ENCODE measurements at places on chromosomes 12 and 14.

DNA sequence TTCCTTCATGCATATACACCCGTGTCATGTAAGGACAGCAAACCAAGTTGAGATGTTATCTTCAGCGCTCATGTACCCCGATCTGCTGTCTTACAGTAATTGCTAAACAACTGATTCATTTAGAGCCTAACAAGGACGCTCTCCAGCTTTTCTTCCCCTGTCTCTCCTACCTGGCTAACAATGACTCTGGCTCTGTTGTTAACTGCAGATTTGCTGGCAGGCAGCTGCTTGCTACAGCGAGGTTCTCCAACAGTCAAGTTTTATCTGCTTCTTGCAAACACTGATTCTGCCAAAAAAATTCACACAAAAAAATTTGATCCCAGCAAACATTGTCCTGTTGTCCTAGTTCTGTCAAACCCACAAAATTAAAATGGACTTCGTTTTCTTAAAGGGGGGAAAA is 101.6 kb downstream of the OTX2 start:
- peak; percentile 47 for DNase-seq

- no peak for DNase-seq
Measured at GRCh38 chr12:93043192-93043876, 114.2 kb upstream of the EEA1 start.

DNA sequence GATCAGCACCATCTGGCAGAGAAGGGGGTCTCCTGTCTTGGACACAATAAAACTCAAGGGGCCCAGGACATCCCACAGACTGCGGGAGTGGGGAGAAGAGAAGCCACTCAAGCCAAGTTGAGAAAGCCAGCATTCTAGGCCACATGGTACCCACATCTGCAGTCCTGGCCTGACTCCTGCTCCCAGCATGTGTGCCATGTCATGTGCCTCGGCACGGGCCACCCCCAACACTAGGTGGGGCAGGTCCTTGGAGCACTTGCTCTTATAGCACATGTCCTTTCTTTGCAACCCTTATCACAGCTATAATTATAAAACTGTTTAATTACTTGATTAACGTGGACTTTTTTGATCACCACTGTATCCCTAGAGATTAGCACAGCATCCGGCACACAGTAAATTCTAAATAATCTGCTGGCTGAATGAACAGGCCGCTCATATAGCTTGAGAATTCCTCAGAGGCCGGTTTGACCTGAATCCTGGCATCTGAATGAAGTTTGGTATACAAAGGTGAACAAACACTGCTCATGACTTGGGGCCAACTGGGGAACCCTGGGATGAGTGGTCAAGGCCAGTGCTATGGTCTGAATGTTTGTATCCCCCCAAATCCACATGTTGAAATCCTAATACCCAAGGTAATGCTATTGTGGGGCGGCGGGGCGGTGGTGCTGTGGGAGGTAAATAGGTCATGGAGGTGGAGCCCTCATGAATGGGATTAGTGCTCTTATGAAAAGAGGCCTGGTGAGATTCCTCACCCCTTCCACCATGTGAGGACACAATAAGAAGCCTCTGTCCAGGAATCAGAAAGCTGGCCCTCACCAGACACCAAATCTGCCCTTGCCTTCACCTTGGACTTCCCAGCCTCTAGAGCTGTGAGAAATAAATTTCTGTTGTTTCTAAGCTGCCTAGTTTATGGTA is 6.6 kb downstream of the NCKAP5L start:
- DNase-seq, result peak; percentile 45

- peak; percentile 87 for DNase-seq
Measured at GRCh38 chr12:120290609-120291305, 946 bp downstream of the RNU4-2 start.

DNA sequence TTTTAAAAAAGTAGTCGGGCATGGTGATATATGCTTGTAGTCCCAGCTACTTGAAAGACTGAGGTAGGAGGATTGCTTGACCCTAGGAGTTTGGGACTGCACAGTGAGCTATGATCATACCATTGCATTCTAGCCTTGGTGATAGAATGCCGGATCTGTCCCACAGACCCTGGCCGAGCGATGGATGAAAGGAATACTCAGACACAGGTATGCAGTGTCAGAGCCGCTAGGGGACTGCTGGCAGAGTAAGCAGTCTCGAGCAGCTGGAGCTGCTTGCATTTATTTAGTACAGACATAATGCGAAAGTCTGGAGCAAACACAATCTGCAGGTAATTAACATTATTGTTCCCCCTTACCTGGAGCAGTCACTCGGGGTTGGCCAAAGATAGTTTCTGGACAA is 18.6 kb downstream of the AICDA start:
- peak; percentile 88 for DNase-seq

- DNase-seq, result no peak
Measured at GRCh38 chr12:67650388-67651131, 2.0 kb downstream of the DYRK2 start.

- DNase-seq, result no peak
Measured at GRCh38 chr14:89957376-89957775, 1.6 kb downstream of the TDP1 start.

DNA sequence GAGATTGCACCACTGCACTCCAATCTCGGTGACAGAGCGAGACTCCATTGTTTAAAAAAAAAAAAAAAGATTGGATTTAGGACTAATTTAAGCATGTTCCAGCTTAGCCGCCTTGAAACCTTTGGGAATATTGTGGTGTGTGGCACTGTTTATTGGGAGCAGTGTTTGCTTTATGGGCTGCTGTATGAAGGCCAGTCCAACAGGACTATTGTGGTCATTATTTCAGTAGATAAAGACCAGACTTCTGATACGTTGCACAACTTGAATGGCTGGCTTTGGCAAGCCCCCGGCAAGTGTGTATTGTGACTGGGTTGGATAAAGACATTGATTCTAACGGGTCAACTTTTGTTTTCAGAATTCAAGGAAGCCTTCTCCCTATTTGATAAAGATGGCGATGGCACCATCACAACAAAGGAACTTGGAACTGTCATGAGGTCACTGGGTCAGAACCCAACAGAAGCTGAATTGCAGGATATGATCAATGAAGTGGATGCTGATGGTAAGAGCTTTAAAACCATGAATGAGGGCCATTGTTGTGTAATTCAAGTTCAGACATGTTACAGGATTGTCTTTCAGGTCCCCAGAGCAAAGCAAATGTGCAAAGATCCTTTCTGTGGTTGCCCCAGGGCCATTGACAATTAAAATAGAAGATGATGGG is 4.2 kb downstream of the CALM1 start:
- DNase-seq, result no peak

DNA sequence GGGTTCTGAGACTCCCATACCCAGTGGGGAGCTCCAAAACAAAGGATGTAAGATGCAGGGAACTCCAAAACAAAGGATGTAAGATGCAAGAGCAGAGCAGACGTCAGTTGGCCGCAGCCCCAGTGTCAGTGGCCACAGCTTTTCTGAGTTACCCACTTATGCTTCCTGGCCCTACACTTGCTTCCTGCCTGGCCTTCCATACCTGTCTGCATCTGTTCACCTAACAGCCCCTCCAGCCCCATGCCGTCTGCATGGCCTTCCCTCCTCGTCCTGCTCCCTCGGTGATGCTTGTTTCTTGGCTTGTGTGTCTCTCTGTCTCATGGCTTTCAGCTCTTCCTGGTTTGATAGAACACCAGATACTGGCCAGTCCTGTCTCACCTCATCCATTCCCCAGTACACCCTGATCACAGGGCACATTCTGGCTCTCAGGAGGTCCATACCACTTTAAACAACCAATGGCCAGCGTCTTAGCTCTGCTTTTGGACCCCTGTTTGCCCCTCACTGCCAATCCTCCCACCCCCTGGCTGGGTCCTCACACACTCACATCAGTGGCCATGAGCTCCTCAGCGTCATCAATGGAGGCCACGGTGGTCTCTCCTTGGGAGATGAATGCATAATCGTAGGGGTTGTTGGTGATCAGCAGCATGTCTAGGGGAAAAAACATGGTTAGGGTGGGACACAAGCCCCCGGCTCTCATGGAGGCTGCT is 5.3 kb downstream of the MYH7 start:
- no peak for DNase-seq

DNA sequence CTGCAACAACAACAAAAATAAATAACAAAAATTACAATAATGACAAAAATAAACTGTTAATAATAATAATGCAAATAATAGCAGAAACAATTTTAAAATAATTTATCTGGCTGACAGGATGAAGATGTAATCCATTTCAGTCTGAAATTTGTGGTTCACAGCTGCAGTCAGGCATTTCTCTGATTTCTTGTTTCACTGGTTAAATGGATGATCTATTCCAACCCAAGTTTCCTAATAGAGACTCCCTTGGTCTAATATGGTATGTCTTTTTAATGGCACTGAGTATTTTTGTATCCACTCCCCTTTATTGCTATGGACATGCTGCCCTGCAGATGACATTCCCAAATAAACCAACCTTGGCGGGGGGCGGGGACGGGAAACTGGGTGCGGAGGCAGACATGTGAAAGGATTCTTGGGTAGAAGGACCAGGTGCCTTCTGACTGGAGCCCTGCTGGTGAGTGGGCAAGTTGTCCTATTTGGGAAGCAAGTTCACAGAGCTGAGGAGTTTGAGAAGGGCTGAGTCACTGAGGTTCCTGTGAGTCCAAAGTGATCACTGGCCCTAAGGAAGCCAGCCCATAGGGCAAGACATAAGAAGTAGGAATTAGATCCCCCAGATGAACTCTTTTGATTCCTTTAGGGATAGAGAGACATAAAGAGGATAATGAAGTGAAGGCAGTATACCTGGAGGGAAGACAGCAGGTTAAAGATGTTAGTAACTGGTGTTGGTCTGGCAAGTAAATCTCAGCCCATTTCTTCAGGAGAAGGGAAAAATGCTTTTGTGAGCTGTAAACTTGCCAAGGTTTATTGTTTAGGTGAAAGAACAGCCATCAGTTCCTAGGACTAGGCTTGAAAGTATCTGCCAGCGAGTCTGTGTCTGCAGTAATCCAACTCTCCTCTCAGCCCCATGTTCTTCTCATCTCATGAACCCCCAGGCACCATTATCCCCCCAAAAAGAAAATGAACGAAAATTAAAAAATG is 14.5 kb downstream of the FOXG1 start:
- peak; percentile 58 for DNase-seq

DNA sequence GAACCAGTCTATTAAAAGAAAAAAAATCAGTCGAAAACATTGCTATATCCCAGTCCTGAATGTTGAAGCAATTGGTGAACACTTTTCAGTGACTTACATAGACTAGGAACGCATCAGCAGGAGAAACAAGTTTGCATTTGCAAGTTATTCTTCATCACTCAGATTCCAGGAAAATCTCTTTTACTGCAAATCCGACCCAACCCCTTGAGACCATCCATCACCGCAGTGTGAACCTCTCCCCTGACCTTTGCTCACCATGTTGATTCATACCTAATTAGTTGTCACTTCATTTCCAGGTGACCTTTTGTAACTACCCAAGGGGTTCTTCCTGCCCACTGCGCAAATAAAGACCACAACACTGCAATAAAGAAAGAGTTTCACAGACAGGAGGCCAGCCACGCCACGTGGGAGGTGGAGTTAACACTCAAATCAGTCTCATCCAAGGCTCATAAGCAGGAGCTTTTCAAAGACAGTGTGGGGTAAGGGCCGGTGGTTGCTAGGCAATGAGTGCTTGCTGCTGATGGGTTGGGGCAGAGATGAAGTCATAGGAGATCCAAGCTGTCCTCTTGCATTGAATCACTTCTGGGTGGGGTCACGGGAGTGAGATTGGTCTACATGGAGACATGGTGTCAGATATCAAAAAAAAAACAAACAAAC is 241.3 kb upstream of the TMEM132C start:
- DNase-seq, result peak; percentile 36

- no peak for DNase-seq
Measured at GRCh38 chr14:55848964-55849363, 269.0 kb downstream of the KTN1 start.

DNA sequence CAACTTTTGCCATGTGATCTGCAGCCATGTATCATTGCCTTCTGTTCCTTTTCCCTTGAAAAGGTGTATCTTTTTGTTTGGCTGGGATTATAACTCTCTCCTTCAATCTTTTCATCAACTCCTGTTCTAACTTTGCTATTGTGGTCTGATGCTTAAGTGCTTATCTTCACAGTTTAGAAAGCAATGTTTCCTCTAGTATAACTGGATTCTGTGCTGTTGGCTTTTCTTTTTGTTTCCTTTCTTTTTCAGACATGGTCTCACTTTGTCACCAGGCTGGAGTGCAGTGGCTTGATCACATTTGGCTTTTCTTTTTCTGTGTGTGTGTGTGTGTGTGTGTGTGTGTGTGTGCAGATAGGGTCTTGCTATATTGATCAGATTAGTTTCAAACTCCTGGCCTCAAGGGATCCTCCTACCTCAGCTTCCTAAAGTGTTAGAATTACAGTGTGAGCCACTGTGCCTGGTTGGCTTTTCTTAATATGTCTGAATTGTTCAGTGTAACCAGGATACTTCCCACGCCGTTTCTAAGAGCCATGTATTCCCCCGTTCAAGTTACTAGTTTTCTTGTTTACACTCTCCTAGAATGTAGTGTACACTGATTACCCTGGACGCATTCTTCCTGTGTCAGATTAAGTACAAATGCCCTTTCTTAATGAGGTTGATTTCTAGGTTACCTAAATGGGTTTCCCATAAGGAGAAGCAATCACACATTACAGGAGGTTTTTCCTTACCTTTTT is 35.5 kb downstream of the JAG2 start:
- DNase-seq, result no peak

Data from islet precursor cell (in vitro differentiated cells).